ENCODE measurements at places on chromosomes 11 and 22.

GRCh38 chr11:65381716-65382032 lies 772 bp downstream of the SLC25A45 start:
- DNase-seq: peak; percentile 67

GRCh38 chr11:12392672-12393071 lies 15.3 kb downstream of the PARVA start:
- no peak for DNase-seq

- DNase-seq: no peak
Measured at GRCh38 chr11:22991196-22991595, 130.9 kb upstream of the CCDC179 start.

DNA sequence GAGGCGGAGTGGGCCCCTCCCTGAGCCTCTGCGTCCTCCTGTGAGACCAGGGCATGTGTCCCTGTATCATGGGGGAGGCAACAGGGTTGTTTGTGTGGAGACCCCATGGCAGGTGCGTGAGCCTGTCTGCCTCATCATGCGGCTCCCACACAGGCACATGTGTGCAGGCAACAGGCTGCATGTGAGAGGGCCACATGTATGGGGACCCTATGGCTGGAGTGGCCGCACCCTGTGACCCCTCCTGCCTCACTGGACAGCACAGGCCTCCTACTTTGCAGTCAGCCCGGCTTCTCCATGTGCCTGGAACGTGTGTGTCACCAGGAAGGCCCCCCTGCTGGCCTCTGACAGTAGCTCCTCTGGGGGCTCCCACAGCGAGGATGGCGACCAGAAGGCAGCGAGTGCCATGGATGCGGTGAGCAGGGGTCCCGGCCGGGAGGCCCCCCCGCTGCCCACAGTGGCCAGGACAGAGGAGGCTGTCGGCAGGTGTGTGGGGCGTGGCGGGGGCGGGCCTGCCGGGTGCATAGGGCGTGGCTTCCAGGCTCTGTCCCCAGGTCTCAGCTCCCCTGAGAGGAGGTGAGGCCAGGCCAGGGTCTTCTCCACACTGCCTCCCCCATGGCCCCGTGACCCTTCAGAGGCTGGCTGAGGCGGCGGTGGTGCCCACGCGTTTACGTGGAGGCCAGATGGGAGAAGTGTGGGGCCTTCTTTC lies 34.1 kb downstream of the SBF1 start:
- DNase-seq: no peak

GRCh38 chr22:22374163-22374562 lies 129.6 kb downstream of the VPREB1 start:
- DNase-seq: no peak

- no peak for DNase-seq
Measured at GRCh38 chr22:44399906-44400762, 87.4 kb upstream of the SHISAL1 start.

- DNase-seq: no peak
Measured at GRCh38 chr11:64028398-64029115, 7.2 kb upstream of the FLRT1 start.

DNA sequence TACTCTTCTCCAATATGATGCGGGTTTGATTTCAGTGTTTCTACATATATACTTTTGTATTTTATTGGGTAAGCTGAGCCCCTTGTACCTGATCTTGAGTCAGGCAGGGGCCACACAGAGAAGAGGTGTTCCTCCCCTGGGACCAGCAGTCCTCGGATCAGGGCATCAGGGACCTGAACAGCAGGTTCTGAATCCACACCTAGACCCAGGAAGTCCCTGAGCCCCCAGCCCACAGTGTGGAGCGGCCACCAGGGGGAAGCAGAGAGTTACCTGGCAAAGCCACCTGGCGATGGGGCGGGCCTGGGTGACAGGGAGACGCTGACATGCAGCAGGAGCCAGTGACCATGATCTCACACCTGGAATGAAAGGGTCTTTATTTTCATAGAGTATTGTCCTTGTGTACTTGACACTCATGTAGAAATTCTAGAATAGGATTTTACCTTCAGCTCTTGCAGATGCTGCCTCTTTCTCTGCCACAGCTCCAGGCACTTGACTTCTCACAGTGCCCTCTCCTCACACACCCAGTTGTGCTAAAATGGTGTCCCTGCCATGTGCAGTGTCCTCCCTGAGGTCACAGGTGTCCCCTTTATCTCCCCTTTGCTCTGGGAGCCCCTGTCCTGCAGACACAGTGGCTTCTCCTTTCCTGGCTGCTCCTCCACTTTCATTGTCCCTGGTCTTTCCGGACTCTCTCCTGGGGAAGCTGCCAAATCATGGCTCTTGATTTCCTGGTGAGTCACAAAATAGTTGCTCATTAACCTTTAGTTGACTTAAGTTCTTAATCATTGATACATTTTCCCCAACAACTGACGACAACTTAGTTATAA lies 48.5 kb downstream of the GGTLC2 start:
- no peak for DNase-seq

DNA sequence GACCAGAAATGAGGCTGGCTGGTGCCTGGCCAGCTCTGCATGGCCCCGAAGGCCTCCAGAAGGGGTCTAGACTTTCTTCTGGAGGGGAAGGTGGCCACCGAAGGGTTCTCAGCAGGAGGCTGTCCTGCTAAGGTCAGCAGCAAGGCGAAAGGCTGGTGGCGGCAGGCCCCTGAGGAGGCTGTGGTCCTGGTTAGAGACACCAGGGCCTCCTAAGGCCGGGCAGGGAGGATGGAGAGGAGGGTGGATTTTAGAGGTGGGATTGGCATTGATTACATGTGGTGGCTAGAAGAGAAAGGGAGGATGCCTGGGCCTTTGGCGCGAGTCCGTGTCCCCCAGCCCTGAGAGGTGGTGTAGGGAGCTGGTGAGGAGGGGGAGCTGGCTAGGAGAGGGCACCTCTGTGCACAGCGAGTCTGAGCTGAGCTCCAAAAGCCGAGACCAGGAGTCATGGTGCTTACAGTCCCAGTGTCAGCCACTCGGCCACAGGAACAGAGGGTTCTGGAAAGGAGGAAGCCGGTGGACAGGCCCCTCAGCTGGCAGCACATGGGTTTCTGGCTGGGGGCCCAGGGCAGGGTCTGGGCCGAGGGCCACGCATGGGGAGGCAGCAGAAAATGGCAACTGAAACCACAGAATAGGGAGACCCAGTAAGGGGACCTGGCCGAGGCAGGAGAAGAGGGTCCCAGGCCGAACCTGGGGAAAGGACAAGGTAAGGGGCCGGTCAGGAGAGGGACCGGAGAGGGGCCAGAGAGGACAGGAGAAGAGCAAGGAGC lies 2.5 kb downstream of the FERMT3 start:
- DNase-seq: no peak

DNA sequence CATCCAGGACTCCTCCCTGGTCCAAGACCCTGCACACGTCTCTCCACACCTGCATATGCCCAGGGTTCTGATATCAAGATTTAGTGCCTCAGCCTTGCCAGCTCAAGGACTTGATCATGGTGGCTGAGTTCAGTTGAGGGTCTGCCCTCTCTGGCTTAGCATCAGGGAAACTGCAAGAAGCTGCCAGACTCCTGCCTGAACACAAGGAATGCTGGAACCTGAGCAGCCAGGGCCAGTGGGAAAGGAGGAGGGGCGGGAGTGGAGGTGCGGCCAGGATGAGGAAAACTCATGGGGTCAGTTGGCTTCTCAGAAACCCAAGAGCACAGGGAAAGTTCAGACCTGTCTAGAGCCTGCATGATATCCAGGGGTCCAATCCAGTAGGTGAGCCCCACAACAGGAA lies 546.1 kb downstream of the BUD13 start:
- no peak for DNase-seq

DNA sequence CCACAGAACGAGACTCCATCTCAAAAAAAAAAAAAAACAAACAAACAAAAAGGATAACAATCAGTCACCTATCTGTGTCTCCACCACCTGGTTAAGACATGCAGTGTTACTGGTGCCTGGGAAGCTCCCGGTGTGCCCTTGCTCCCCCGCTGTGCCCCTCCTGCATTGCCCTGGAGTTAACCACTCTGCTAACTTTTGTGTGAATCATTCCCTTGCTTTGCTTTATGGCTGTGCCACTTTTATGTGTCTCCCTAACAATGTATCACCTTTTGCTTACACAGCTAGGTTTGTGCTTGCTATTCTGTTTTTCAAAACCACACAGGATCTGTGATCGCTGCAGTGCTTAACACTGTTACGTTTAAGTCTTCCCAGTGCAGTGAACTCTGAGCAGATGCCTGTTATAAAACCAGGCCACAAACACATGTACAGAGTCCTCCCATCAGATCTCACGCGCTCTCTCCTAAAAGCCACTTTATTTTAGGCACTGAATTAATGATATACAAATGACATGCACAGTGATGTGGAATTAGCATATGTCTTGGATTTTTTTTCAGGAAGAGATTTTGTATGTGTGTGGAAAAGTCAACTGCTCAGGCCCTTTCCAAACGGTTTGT lies 69.9 kb downstream of the BUD13 start:
- no peak for DNase-seq
